Umbilical cord (tissue), 2 donors: ENCODE measurements at places on chromosomes 1 and 21. TPM values are rescaled to one million over a fixed set of nuclear protein-coding genes. Genes with fewer than 3 reads are reported as not detected.

The FMOD gene
- total RNA-seq, result 227 TPM

The CELA2A gene
- not detected for total RNA-seq

The PPFIA4 gene
- 23.1 TPM for total RNA-seq

The CDC7 gene
- total RNA-seq, result 2.4 TPM

The OR2T2 gene
- total RNA-seq, result not detected

The PLA2G2C gene
- total RNA-seq, result 0.48 TPM

The CLEC20A gene
- not detected for total RNA-seq

The TFF2 gene
- not detected for total RNA-seq

DNA sequence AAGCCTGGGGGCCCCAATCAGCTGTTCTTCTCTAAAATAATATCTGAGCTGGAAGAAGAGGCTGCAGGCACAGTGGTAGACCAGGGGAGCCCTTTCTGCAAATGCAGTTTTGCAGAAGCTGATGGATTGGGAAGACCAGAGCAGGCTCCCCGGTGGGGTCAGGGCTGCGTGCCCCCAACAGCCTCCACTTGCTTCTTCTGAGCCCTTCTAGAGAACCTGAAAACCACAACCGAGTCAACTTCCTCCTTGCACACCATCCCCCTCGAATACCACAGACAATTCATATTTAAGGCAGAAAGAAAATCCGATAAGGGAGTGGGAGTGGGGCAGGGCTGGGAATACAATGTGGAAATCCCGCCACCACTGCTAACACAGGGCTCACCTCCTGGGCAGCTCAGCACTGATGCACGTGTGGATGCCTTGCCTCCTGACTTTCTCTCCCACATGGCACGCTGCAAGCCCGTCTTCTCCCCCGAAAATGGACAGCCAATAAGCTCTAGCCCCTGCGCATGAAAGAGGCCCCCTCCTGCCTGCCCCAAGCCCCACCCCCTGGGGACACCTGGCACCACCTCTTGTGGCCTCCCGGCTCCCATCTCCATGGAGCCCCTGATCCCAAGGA is 25.4 kb upstream of the ALDH4A1 start:
- DNase-seq, result no peak

- peak; percentile 56 for DNase-seq
These were observed 40.3 kb downstream of the IER5 start for GRCh38 chr1:181128592-181129497.

DNA sequence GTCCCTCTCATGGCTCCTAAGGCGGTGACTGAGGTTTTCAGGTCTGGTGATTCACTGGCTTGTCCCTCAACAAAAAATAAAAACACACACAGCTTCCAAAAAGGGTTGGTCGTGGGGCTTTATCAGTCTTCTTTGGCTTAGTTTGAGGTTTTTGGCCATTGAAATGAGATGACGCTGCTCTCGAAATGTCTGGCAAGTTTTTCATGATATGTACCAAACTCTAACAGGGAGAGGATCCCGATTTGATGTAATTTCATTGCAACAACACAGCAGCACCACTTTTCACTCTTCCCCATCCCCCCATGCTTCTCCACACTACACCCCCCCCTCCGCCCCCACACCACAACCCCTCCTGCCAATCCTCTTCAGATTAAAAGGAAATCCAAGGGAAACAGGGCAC is 187.1 kb upstream of the NFIA start:
- no peak for DNase-seq

DNA sequence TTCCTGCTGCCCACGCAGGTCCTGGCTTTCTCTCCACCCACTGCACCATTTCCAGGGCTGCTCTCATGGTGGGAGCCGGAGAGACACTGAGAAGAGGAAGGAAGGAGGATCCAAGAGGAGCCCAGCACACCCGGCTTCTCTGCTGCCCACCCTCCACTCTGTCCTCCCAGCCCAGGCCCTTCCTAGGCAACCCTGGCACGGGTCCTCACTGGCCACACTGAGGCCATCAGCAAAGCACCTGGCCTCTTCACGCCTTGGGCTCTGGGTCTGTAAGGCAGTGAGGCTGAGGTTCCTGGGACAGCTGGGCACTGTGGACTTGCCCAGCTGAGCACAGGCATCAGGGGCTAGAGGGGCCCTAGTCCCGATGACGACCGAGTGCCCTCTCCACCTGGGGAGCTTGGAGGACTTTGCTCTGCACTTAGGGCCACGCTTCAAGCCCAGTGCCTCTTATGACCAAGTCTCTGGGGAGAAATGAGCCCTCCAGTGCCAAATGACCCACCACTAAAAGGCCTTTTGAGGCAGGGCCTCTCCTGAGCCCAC is 43.1 kb downstream of the PDE9A start:
- no peak for DNase-seq

- DNase-seq, result no peak
These were observed 72.2 kb upstream of the CDC42BPA start for GRCh38 chr1:227390525-227390924.

GRCh38 chr1:56268519-56269140 is 310.7 kb downstream of the PLPP3 start:
- DNase-seq, result peak; percentile 92

DNA sequence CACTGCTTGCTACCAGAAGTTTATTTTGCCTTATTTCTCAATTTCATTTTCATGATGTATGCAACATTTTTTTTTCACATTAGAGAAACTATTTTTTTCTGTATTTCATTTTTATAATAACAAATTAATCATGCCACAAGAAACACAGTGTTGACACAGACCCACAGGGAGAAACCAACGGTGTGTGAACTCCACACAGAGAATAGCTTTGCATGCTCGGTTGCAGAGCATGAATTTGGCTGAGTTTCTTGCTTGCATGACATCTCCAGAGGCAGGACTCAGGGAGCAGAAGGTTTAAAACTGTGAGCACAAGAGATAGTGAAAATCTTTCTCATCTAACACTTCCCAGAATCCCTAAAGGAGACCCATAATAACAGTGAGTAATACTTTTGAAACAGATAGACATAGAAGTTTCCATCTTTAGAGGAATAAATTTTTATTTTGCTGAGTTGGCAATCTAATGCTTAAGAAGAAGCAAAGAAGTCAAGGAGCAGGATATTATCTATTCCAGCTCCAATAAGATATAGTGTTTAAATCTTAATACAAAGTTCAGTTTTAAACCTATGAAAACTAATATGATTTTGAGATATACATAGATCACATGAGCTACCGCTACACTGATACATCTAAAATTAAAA is 890.9 kb downstream of the MRPL39 start:
- DNase-seq, result peak; percentile 60

GRCh38 chr1:51878308-51878615 is 265 bp downstream of the NRDC start:
- no peak for DNase-seq

- no peak for DNase-seq
These were observed 21.9 kb downstream of the DPYD start for GRCh38 chr1:97898948-97899347.

DNA sequence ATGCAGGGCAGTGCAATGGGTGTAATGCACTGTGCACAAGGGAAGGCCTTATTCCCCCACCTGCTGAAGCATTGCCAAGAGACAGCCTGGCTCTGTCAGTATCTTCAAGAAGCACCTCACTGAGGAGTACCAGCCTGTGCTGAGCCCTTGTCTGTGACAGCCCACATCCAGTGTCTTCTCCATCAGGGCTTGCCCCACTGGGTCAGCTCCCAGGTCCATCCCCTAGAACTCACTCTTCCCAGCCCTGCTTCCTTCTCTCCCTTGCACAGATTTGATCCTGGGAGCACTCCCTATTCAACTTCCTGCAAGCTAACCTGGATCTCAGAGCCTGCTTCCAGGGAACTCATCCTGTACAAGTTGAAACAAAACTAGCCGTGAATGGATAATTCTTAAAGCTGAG is 33.6 kb upstream of the IFNGR2 start:
- no peak for DNase-seq

DNA sequence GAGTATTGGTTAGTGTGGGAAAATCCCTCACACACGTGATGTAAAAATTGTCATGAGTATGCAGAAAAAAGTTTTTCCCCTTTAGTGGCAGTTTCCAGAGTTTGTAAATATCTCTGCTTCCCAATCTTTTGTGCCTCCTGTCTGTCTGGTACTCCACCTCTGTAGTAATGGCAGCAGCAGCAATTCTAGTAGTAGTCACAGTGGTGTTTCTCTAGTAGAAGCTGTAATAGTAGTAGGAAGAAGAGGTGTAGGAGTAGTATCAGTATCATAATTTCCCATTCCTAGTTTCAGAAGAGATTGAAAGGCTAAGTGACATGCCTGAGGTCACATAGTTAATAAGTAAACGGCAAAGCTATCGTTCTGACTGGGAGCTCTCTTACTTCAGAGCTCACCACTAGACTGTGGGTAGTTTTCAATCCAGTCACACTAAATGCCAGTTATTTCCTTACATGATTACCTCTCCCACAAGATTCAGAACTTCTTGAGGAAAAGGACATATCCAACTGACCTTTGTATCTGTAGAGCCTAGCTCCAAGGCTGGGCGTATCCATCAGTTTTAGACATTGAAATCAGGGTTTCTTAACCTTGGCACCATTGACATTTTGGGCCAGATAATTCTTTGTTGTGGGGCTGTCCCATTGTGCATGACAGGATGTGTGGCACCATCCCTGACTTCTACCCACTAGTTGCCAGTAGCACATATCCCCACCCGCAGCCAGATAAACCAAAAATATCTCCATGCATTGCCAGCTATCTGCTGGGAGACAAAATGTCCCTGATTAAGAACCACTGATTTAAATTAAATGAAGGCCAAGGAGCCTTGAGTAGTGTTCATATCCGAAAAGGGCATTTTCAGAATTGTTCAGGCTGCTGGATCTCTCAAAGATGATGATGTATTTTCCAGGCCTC is 135.9 kb downstream of the FGGY start:
- DNase-seq, result no peak

DNA sequence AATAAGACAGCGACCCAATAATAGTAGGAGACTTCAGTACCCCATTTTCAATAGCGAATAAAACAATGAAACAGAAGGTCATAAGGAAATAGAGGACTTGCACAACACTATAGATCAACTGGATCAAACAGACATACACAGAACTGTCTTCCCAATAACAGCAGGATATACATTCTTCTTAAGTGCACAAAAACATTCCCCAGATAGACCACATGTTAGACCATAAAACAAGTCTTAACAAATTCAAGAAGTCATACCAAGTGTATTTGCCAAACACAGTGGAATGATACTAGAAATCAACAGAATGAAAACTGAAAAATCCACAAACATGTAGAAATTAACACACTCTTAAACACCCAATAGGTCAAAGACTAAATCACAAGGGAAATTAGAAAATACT is 78.0 kb downstream of the LBR start:
- peak; percentile 4 for DNase-seq

DNA sequence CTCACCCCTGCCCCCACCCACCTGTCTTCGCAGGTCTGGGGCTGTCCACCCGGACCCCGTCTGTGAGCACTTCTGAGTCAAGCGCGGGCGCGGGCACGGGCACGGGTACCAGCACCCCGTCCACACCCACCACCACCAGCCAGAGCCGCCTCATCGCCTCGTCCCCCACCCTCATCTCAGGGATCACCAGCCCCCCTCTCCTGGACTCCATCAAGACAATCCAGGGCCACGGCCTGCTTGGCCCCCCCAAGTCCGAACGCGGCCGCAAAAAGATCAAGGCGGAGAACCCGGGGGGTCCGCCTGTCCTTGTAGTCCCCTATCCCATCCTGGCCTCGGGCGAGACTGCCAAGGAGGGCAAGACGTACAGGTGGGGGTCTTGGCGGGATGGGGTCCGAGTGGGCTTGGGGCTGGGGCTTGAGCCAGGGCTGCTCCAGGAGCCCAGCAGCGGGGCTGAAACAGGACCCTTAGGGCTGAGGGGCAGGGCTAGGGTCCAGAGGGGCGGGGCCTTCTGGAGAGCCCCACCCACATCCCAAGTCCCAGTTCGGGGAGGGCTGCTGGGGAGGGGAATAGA is 23.9 kb downstream of the ZNF362 start:
- no peak for DNase-seq

DNA sequence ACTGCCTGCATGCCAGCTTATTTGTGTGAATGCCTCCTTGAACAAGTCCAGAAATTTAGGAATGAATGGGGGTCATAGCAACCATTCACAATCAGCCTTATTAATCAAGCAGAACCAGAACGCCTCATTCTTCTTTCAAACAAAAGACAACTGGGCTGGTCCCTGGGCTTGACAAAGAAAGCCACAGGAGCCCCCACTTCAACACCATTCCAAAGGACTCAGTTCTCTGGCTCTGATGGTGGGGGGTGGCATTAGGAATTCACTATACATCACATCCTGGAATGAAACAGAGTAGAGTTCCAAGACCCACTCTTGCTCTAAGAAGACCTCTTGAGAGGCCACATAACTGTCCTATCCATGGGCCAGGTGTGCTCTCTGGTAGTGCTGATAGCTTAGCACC is 186.6 kb upstream of the ST6GALNAC5 start:
- DNase-seq, result no peak

DNA sequence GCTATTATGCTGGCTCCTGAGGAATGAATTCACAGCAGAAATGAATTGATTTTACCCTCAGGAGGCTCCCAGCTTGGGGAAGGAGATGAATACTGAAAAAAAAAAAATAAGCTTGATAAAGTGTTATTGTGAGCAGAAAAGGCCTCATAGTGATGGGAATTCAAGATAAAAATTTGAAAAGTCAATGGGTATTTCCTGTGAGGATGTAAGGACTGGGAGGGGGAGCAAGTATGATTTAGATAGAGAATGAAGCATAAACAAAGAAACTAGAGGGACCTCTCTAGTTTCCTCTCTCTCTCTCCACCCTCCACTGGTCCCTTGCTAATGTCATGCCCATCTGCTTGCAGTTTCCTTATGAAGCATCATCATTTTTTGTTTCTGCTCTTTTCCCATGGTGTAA is 439.0 kb upstream of the PLXNA2 start:
- no peak for DNase-seq

- peak; percentile 74 for DNase-seq
These were observed 10.1 kb upstream of the MEF2D start for GRCh38 chr1:156510709-156511108.

DNA sequence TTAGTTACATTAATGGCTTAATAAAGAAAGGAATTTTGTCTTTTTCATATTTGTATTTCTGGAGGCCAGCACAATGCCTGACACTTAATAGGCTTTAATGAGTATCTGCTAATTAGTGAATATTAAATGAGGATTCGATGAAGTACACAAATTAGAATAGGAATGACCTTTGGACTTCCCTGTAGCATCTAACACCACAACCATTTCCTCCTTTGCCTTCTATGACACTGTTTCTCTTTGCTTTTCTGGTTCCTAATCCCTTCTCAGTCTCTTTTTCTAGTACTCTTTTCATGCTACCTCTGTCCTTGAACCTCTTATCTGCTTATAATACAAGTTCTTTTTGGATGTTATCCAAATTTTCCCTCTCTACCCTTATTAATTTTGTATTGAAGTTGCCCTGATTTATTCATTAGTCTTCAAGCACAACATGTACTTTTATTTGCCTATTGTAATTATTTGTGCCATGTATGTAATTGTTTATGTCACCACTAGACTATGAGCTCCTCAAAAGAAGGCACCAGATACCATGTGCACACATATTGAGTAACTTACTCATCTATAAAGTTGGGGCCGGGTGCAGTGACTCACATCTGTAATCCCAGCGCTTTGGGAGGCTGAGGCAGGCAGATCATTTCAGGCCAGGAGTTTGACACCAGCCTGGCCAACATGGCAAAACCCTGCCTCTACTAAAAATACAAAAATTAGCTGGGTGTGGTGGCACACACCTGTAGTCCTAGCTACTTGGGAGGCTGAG is 23.8 kb downstream of the RPS27 start:
- DNase-seq, result no peak
